ENCODE measurements at places on chromosomes 13 and 19.
A peak's percentile ranks its signal among the peaks of the same experiment; 100 is the strongest.

- no peaks in the 10 kb centered on the region for H3K36me3 ChIP-seq
- no peaks in the 10 kb centered on the region for H3K4me1 ChIP-seq
- no peak overlapping the region for H3K27ac ChIP-seq
- H3K4me3 ChIP-seq: no peak overlapping the region
- no peak for DNase-seq
Measured at GRCh38 chr13:61156753-61157152, 258.9 kb downstream of the PCDH20 start.

DNA sequence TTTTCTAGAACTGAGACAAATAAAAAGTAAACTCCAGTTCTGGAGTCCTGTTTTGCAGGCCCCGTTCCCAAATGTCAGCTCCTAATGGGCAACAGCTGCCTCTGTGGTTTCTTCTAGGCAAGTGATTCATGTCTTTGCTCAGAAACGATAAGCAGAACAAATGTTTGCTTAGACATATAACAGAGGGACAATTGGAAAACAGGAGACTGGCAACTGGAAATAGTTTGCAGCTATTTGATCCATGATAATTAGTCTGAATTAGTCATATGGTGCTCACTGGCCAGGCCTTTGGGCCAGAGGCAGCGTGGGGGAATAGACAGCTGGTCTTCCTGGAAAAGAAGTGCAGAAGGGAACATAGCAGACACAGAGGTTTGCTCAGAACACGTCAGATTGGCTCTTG is 29.2 kb upstream of the TSHZ3 start:
- H3K36me3 ChIP-seq: no peaks in the 10 kb centered on the region
- peaks cover 4% of the 10 kb centered on the region for H3K4me1 ChIP-seq
- H3K4me3 ChIP-seq: no peak overlapping the region

- DNase-seq: no peak
- H3K4me1 ChIP-seq: no peaks in the 10 kb centered on the region
- H3K27ac ChIP-seq: no peak overlapping the region
Measured at GRCh38 chr13:29136341-29136740, 316.2 kb downstream of the MTUS2 start.

DNA sequence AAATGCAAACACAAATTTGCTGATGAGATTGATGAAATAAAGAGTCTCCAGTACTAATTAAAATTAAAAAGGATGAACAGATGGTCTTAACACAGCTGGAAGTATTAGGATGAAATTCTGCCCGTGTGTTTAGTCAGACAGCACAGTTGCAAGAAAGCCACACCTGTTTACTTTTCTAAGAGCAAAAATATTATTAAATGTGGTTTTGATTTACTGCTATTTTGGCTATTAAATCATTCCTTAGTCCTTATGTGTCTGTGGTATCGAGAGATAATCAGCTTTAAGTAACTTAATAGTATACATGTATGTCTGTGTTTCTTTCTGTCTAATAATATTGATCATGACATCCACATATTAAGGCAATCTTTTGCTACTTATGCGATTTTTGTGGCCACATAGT is 494.9 kb downstream of the GPC6 start:
- no peaks in the 10 kb centered on the region for H3K27me3 ChIP-seq
- H3K36me3 ChIP-seq: no peaks in the 10 kb centered on the region
- no peak overlapping the region for H3K4me3 ChIP-seq
- no peak for DNase-seq

GRCh38 chr13:46552303-46552682 is 677 bp upstream of the LRCH1 start:
- no peaks in the 10 kb centered on the region for H3K36me3 ChIP-seq
- H3K27me3 ChIP-seq: no peaks in the 10 kb centered on the region
- DNase-seq: no peak
- peak overlapping the region; percentile 98 for H3K4me3 ChIP-seq

GRCh38 chr19:34979819-34980640 is 16.0 kb upstream of the ZNF792 start:
- no peaks in the 10 kb centered on the region for H3K36me3 ChIP-seq
- H3K27me3 ChIP-seq: no peaks in the 10 kb centered on the region
- H3K27ac ChIP-seq: no peak overlapping the region
- no peaks in the 10 kb centered on the region for H3K4me1 ChIP-seq
- no peak overlapping the region for H3K4me3 ChIP-seq

GRCh38 chr19:33040994-33041827 is 23.5 kb downstream of the RHPN2 start:
- no peaks in the 10 kb centered on the region for H3K4me1 ChIP-seq
- H3K27ac ChIP-seq: no peak overlapping the region
- DNase-seq: no peak
- H3K27me3 ChIP-seq: no peaks in the 10 kb centered on the region
- H3K36me3 ChIP-seq: no peaks in the 10 kb centered on the region

- peaks cover 36% of the 10 kb centered on the region for H3K27me3 ChIP-seq
- peaks cover 6% of the 10 kb centered on the region for H3K4me1 ChIP-seq
- H3K36me3 ChIP-seq: no peaks in the 10 kb centered on the region
- no peak overlapping the region for H3K27ac ChIP-seq
Measured at GRCh38 chr19:35555301-35556005, 8.0 kb downstream of the ATP4A start.

- peak overlapping the region; percentile 99 for H3K27ac ChIP-seq
- peak overlapping the region; percentile 89 for H3K4me3 ChIP-seq
- peaks cover 77% of the 10 kb centered on the region for H3K4me1 ChIP-seq
Measured at GRCh38 chr19:12789098-12789903, 2.0 kb upstream of the JUNB start.

GRCh38 chr13:51057001-51057400 is 54.1 kb downstream of the C13orf42 start:
- no peaks in the 10 kb centered on the region for H3K4me1 ChIP-seq
- DNase-seq: no peak
- no peaks in the 10 kb centered on the region for H3K27me3 ChIP-seq
- no peak overlapping the region for H3K27ac ChIP-seq
- no peaks in the 10 kb centered on the region for H3K36me3 ChIP-seq

GRCh38 chr13:32170841-32171240 is 139.3 kb downstream of the FRY start:
- H3K36me3 ChIP-seq: no peaks in the 10 kb centered on the region
- no peak overlapping the region for H3K4me3 ChIP-seq
- H3K27me3 ChIP-seq: no peaks in the 10 kb centered on the region
- H3K27ac ChIP-seq: no peak overlapping the region
- peaks cover 2% of the 10 kb centered on the region for H3K4me1 ChIP-seq

DNA sequence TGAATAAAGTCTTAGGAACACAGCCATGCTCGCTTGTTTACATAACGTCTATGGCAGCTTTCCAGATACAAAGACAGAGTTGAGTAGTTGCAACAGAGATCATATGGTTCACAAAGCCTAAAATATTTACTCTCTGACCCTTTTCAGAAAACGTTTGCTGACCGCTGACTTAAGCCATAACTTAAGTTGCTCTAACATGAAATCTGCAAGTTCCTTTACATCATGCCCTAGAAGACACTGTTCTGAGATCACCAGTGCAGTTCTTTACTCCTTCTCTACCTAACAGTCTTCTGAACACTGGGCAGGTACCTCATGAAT is 166.4 kb downstream of the DCLK1 start:
- no peaks in the 10 kb centered on the region for H3K36me3 ChIP-seq
- no peaks in the 10 kb centered on the region for H3K4me1 ChIP-seq
- H3K27ac ChIP-seq: peak overlapping the region; percentile 47
